ENCODE measurements at places on chromosomes 1 and 21.

GRCh38 chr1:231558708-231559185, 30.3 kb downstream of the TSNAX start:
- no peak for DNase-seq

- no peak for DNase-seq
Observed at GRCh38 chr1:177275736-177276135, 105.0 kb downstream of the BRINP2 start.

- DNase-seq: no peak
Observed at GRCh38 chr1:98939471-98939870, 65.2 kb downstream of the PLPPR5 start.

GRCh38 chr21:25005388-25005787, 601.9 kb downstream of the MRPL39 start:
- no peak for DNase-seq

DNA sequence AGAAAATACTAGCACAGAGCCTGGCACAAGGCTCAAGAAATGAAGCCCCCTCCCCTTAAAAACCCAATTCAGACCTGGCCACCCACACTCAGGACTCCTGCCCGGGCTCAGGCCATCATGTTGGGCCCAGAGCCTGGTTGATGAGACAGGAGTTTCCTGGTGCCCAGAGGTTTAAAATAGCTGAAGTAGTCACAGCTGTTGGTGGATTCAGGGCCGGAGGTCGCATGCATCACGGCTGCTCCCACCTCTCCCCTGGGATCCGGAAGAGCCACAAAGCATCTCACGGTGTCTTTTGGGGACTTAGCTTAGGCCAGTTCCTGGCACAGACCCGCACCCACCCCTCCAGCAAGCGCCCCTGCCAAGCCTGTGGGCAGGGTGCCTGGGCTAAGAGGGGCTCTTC, 2.6 kb upstream of the PADI2 start:
- no peak for DNase-seq

DNA sequence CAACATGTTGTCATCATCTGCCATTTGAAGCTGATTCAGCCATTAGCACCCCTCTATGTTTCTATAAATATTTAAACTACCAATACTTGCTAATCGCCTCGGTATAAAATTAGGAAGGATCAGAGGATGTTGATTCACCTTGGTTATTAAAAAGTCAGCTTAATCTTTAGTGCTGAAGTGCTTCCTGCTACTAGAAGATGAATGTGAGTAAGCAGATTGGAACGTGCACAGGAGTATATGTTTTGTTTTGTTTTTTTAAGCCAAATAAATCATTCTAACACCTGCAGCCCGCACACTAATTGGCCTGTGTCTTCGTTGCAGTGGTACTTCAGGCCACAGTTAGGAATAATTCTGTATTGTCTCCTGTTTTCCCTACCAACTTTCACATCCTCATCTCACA, 485.7 kb downstream of the AJAP1 start:
- DNase-seq: no peak

- DNase-seq: no peak
Observed at GRCh38 chr1:92940541-92940940, 20.7 kb downstream of the DIPK1A start.

DNA sequence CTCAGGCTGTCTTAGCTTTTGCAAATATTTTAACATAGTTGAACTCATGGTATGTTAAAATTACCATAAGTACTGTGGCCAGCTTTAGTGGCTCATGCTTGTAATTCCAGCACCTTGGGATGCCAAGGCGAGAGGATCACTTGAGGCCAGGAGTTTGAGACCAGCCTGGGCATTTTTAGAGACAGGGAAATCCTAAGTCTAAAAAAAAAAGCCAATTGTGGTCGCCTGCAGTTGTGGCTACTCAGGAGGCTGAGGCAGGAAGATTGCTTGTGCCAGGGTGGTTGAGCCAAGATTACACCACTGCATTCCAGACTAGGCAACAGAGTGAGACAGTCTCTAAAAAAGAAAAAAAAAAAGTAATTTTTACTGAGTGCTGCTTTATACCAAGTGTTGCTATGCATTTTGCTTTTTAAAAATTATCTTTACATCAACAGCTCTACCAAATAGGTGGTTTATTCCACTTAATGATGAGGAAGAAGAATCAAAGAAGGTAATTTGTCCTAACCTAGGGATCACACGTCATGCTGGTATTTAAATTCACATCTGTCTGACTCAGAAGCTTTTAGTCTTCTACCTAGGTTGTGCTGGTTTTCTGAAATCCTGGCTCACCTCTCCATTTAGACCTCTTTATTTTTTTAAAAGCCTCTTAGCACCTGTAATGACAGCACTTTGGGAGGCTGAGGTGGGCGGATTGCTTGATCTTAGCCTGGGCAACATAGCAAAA, 16.8 kb downstream of the PPP1R12B start:
- no peak for DNase-seq

- no peak for DNase-seq
Observed at GRCh38 chr1:1627829-1628753, 3.9 kb upstream of the MMP23B start.

GRCh38 chr1:60129911-60130310, 56.3 kb upstream of the C1orf87 start:
- DNase-seq: no peak

- DNase-seq: no peak
Observed at GRCh38 chr1:113058941-113059706, 13.9 kb upstream of the LRIG2 start.

DNA sequence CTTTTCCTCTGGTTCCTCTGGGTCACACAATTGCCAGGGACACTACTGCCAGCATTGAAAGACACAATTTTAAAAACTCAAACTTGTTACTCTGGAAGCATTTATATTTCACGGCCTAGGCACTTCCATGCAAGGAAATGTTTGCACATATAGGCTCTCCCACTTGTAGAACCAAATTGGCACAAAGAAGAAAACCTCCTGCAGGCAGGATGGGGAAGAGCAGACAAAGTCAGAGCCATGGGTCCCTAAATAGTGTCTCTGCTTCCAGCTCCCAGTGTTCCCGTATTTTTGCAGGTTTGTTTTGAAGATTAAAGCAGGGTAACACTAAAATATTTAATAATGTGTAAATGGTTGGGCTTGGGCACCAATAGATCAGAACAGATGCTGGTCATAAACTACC, 19.0 kb upstream of the ADGRL2 start:
- no peak for DNase-seq

- DNase-seq: no peak
Observed at GRCh38 chr1:209797978-209798639, 7.8 kb downstream of the IRF6 start.

DNA sequence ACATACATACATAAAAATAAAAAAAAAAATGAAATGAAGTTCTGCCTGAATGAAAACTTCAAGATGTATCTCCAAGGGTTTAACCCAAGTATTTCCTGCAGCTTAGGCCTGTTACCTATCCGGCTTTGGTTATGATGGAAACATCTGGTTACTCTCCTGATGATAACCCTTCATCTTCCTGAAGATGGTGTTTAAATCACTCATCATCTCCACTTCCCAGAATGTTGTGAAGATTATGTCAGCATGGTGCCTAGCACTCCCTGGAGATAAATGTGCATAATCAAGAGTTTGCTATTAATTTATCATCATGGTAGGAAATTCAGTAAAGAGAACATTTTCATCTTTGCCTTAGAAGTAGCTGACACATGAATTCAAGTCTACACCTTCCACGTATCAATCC, 52.9 kb upstream of the ZNF326 start:
- DNase-seq: no peak

DNA sequence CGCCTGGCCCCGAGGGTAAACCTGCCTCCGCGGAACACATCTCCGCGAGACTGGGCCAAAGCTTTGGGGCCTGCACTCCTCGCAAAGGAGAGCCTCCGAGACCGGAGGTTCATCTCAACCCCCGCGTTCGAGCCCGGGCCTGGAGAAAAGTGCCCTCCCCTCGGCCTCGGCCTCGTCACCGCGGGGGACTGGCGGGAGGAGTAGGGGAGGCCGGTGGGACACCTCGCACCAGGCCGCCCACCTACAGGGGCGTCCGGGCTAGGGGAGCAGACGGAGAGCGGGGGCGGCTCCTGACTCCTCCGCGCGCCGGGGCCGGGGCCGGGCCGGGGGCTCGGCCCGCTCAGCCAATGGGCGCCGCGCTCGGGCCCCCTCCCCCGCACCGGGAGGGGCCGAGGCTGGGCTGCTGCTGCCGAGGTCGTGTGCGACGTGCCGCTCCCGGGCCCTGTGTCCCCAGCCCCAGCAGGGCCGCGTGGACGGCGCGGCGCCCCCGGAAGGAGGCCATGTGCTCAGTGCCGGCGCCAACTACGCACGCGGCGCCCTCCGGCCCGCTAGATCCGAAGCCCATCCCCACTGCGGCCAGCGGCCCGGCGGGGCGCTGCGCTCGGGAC, 684 bp downstream of the SLC2A1 start:
- DNase-seq: peak; percentile 37

- DNase-seq: no peak
Observed at GRCh38 chr1:156115514-156116374, 1.2 kb downstream of the LMNA start.

GRCh38 chr21:14947613-14948160, 117.1 kb downstream of the NRIP1 start:
- DNase-seq: no peak

DNA sequence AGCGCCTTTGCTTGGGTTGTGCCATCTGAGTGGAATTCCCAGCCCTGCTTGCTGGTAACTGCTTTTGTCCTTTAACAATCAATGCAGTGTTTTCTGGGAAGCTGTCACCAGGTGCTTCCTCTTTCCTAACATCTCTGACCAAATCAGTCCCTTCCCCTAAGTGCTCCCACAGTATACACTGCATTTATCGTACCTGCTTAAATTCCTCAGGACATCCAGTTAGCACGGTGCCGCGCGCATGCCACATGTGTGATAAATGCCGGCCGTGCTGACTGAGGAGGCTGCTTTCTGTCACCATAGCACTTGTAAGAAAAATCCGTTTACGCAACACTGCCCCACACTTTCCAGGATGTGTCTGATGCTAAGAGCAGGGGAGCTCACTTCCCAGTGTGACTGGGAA, 115.4 kb downstream of the BCAR3 start:
- no peak for DNase-seq

DNA sequence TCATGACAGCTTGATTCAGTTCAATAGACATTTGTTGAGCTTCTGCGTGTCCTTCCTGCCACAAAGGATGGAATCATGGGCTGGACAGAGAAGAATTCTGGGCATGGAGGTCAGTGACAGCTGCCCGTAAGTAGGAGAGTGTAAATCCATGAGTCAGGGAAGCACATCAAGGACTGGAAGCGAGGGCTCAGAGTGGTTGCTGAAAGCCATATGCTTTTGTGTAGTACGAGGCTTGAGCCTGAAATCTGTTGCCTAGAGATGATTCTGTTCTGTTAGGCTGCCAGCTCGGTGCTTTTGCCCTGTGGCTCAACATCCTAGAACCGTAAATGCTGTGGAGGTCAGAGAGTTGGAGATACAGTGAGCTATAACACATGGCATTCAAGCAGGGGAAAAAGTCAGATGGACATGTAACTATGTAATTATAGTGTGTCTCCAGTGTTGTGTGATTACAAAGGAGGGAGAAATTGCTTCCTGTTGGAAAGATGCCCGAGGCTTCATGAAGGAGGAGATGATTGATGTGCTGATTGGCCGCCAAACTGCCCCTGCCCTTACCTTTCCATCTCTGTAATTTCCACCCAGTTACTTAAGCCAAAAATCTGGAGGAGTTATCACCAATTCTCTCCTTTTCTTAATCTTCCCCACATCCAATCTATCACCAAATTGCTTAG, 92.8 kb upstream of the CACNA1E start:
- DNase-seq: no peak

DNA sequence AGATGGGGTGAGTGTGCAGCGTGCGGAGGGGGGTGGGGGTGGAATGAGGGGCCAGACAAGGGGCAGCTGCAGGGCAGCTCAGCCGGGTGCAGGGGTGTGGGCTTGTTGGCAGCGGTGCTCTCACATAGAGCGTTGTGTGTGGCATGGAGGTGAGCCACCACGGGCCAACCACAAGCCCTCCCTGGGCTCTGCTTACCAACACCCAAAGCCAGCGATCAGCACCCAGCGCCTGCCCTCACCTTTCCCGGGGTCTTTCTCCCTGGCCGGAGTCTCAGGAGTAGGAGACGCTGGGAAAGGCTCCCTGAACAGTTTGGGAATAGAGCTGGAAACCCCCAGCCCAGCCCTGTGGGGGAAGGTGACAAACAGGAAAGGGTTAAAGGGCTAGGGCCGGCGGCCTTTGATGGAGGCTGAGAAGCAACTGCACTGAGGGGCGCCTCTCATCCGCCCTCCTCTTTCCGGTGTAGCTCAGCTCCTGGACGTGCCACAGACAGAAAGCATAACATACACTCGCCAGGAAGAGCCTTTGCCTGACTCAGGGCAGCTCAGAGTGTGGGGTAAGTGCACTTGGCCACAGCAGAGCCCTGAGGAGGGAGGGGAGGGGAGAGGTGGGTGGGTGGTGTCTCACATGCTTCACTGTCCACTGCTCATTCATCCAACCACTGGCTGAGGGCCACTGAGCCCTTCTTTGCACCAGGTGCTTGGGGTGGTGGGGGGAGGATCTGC, 577 bp downstream of the IKBKE start:
- peak; percentile 40 for DNase-seq

DNA sequence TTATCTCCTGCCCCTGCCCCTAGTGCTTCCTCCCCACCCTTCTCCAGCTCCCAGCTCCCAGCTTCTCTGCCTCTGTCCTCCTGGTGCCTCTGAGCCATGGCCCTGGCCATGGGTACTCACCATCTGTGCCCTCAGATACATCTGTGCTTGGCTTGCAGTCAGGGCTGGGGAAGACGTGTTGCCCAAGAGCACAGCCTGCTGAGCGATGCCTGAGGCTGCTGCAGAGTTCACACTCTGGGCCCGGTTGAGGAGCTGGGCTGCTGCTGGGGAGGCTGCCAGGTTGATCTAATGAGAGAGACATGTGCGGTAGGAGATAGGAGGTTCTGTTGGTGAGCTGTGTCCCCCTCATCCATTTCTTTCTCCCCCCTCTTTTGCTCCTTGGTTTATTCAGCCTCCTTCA, 49.4 kb upstream of the A3GALT2 start:
- DNase-seq: no peak

GRCh38 chr1:156663178-156663577, 14.0 kb downstream of the NES start:
- no peak for DNase-seq

GRCh38 chr1:68145418-68146126, 86.8 kb downstream of the WLS start:
- DNase-seq: no peak

DNA sequence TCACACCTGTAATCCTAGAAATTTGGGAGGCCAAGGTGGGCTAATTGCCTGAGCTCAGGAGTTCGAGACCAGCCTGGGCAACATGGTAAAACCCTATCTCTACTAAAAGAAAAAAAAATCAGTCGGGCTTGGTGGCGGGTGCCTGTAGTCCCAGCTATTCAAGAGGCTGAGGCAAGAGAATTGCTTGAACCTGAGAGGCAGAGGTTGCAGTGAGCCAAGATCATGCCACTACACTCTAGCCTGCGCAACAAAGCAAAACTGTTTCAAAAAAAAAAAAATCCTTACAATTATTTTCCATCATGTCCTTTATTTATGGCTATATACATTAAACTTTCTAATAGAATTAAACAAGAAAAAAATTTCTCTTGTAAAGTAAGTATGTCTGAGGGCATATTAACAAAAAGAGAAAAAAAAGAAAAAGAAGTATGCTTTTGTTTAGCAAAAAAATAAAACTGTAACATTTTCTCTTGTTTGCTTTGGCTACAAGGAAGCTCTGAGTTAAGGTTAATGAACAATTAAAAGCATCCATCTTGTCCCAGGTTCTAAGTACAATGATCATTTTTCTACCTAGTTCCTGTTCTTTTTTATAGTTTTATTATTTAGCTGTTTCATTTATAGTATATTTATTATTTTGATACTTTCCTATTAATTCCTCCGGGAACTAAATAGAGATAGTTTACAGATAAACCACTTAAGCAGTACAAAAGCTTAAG, 18.1 kb downstream of the TMEM50B start:
- DNase-seq: no peak

Measured in activated CD4-positive, CD25-positive, alpha-beta regulatory T cell (primary cell).